BJ (cell line): ENCODE measurements at places on chromosomes 7 and 10.

DNA sequence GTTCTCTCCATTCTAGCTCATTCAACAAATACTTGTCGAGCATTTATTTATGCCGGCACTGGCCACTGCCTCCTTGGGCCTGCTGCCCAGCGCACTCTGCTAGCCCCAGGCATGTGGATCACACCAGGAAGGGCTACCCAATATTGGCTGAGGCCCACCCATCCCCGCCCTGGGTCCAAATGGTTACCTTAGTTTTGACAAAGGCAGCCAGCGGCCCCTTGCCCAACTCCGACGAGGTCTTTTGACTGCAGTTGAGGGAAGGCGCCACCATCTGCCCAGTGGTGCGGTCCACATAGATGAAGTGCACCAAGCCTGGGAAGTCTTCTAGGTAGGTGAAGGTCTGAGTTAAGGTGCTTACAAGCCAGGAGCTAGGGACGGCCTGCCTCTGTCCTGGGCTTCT is 7.2 kb upstream of the PYROXD2 start:
- no peak for DNase-seq

GRCh38 chr10:27792216-27792615 is 46.6 kb upstream of the MKX start:
- no peak for DNase-seq

- DNase-seq: no peak
Measured at GRCh38 chr7:5586279-5586962, 162.8 kb upstream of the TNRC18 start.

- DNase-seq: no peak
Measured at GRCh38 chr10:43125881-43126731, 12.1 kb upstream of the CSGALNACT2 start.

- no peak for DNase-seq
Measured at GRCh38 chr7:99001482-99002147, 123.3 kb downstream of the TRRAP start.

DNA sequence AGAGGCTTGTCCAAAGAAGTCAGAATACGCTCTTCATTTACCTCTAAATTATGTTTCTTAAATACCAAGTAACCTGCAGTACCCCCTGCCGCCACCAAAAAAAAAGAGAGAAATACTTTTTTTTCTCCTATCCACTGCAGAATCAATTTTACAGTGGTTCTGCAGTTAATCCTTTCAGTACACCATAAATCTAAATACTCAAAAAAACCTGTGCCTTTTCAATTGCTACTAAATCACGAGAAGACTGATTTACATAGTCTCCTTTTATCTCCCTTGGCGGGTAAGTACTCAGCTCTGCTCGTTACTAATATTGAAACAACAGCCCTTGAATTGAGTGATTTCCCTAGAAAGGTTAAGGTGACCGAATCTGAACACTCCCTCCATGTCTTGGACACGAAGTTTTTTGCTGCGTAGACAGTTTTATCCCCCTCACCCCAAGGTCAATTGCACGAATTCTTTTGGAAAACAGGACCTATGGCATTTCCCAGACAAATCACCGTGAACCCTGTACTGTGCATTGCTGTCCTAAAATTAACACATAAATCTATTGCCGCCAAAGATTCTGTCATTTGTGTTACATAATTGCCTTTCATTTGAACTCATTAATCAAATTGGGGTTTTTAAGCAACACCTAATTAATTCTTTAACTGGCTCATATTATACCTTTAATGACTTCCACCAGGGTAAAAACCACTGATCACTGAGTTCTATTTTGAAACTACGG is 512 bp upstream of the VIM start:
- no peak for DNase-seq

- DNase-seq: no peak
Measured at GRCh38 chr10:129946859-129947258, 17.2 kb downstream of the EBF3 start.

GRCh38 chr7:115346685-115347084 is 424.8 kb downstream of the MDFIC start:
- DNase-seq: peak; percentile 91

GRCh38 chr7:23230641-23231101 is 15.9 kb upstream of the GPNMB start:
- DNase-seq: no peak

- no peak for DNase-seq
Measured at GRCh38 chr7:93817004-93817403, 73.5 kb downstream of the TFPI2 start.

DNA sequence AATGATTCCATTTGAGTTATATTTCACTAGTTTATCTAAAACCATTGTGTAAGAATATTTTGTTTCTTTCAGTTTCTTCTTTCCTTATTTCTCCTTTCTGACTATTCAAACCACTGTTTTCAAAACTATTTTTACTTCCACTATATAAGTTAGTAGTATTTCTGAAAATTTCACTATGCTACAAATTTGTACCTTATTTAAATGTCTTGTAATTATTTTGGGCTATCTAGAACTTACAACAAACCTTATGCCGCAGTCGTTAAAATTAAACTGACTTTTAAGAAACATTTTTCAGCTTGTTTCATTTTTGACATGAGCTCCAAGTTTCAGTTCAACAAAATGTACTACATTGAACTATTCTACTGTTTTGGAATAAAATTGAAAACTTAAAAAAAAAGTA is 1.8 kb downstream of the TFEC start:
- no peak for DNase-seq

- DNase-seq: no peak
Measured at GRCh38 chr10:78533098-78533497, 499.4 kb downstream of the RPS24 start.

- no peak for DNase-seq
Measured at GRCh38 chr10:98567391-98568133, 120.8 kb upstream of the HPS1 start.

GRCh38 chr10:58291538-58292174 is 22.7 kb downstream of the CISD1 start:
- DNase-seq: no peak

GRCh38 chr10:106011250-106011649 is 1153.3 kb downstream of the SORCS1 start:
- no peak for DNase-seq

DNA sequence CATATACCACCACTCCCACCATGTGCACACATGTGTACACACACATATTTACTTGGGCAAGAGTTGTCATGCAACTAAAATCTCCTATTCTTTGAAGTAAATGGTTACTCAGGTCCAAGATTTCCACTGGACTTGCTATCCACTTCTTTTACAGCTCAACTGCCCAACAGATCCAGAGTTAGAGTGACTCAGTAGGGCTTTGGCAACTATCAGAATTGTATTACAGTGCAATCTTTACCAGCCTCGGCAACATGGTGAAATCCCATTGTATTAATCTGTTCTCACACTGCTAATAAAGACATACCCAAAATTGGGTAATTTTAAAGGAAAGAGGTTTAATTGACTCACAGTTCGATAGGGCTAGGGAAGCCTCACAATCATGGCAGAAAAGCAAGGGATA is 51.9 kb upstream of the ABLIM1 start:
- no peak for DNase-seq

GRCh38 chr10:132134241-132135052 is 52.3 kb upstream of the DPYSL4 start:
- DNase-seq: no peak

DNA sequence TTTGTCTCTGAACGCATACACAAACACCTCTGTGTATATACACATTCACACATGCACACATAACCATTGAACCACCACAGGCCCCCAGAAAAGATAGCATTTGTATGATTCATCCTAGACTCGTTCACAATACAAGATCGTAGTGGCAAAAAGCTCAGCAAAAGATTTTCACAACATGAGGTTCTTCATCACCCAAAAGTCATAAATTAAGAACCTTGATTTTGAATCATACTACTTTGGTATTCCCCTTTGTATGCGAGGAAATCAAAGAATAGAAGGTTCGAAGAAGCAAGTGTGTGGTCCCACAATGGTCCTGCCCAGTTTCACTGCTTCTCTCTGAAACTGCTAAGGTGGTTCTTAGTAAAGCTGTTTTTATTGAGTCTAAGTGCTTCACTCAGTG is 200.7 kb downstream of the CELF2 start:
- no peak for DNase-seq

DNA sequence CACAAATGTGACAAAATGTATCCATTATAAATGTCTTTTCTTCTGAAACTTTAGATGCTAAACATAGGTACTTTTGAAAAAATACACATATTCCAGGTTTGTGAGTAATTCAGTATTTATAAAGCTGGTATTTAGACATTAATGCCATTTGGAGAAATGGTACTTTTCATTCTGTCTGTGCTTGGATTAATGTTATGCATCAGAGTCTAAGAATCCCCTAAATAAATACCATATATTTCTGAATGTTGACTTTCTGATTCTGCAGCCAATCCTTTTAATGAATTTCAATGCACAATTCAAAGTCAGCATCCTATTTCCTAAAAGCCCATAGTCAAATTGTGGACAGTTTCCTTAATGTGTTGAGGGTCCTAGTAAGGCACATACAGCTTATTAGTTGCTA is 145.0 kb downstream of the DKK1 start:
- no peak for DNase-seq

- DNase-seq: no peak
Measured at GRCh38 chr7:39609113-39609934, 14.0 kb upstream of the RALA start.

DNA sequence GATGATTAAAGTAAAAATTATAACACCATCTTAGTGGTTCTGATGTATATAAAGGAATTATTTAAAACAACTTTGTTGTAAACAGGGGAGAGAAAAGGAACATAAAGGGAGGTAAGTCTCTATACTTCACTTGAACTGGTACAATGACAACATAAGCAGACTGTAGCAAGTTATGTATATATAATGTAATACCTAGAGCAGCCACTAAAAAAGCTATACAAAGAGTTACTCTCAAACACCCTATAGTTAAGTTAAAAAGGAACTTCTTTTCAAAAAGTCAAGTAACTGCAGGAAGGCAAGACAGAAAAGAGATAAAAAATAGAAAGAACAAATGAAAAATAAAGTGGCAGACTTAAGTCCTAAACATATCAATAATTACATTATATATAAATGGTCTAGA is 82.3 kb downstream of the ZNF503 start:
- no peak for DNase-seq

DNA sequence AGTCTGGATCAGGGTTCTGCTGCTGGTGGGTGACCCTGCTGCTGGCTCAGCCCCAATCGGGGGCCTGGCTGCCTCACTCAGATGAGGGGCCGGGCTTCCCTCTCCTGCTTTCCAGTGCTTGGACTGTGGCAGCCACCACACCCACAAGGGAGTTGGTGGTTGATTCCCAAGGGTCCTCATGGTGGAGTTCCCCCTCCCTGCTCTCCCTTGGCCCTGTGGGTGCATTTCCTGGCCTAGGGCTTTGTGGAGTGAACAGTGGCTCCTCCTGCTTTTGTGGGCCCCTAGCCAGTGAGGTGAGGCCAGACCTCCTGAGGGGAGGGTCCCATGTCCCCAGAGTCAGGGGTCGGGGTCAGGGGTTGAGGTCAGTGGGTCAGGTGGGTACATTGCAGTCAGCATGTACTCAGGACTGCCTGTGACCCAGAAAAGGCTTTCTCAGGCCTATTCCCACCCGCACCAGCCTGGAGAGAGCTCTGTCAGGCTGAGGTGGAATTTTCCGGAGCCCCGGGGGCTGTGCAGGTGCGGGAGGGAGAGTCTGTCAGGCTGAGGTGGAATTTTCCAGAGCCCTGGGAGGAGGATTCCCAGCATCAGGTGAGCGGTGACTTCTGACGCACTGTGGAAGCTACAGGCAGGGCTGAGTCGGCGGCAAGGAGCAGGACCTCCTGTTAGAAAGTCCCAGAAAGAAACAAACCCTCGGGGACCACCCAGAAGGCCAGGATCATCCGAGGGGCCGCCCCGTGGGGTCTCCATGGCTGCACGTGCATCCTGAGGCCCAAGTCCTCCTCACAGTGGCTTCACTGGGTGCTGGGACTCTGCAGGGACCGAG is 94.4 kb upstream of the INSIG1 start:
- DNase-seq: no peak

- DNase-seq: peak; percentile 53
Measured at GRCh38 chr7:32616625-32617024, 121.3 kb downstream of the AVL9 start.

DNA sequence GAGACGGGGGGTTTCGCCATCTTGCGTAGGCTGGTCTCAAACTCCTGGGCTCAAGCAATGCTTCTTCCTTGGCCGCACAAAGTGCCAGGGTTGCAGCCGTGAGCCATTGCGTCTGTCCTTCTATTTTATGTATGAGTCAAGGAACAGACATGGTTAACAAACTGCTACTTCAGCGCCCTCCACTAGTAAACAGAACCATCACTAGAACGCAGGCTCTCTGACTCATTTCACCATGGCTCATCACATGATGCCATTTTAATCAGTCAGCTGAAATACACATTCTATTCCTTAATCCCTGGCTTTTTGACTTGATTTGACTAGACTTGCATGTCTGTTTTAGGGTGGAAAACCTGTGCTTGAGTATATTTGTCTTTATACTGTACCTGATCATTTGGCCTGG is 41.3 kb downstream of the CELF2 start:
- no peak for DNase-seq

DNA sequence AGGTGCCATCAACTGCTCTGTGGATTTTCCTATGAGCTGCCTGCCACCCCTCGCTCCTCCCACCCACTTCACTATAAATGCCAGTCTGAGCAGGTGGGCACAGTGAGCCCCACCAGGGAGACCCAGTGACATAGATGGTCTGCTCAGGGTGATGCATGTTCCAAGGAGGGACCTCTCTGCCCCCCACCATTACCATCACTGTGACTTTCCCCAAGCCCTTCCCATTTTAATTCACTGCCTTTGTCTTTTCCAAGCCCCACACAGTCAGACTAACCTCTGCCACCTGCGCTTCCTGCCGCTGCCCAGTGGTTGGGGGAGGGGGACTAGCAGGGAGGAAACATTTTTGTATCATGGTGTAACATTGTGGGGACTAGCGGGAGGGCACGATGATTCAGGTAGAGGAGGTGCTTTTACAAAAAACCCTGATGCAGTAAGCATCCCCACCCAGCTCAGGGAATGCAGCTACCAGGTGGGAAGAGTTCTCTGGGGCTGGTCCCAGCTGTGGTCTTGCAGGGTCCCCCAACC is 24.6 kb downstream of the PRSS2 start:
- DNase-seq: no peak

DNA sequence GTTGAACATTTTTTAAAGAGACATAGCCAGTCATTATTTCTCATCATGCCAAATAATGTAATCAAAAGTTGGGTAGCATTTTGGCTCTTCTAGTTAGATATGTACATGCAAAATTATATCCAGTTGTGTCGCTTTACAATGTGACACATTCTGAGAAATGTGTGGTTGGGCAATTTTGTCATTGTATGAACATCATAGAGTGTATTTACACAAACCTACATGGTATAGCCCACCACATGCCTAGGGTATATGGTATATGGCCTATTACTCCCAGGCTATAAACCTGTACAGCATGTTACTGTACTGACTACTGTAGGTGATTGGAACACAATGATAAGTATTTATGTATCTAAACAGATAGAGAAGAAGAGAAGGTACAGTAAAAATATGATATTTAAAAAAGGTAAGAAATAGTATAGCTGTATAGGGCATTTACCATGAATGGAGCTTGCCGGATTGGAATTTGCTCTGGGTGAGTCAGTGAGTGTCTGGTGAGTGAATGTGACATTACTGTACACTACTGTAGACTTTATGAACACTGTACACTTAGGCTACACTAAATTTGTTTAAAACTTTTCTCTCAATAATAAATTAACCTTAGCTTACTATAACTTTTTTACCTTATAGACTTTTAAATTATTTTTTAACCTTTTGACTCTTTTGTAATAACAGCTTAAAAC is 16.5 kb downstream of the ZNF365 start:
- no peak for DNase-seq
